ENCODE measurements at places on chromosomes 1 and 21. TPM values are rescaled to one million over a fixed set of nuclear protein-coding genes. Genes with fewer than 3 reads are reported as not detected.

SELENBP1 gene
- 102 TPM for polyA plus RNA-seq

S100A12 gene
- not detected for polyA plus RNA-seq

GRCh38 chr1:203916756-203917155 is 55.4 kb downstream of the SNRPE start:
- DNase-seq: no peak

DNA sequence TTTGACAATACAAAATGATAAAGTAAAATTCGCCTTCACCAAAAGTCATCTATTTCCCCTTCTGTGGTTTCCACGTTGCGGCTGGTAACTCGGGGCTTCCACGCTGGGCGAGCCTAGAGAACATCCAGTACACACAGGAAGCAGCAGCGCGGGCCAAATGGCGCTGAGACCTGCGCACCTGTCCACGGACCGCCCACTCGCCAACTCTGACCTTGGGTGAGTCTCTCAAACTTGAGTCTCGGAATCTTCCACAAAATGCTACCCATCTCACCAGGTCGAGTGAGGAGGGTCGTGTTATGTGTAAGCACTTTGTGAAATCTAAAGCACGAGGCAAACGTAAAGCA is 820 bp upstream of the TTF2 start:
- no peak for DNase-seq

DNA sequence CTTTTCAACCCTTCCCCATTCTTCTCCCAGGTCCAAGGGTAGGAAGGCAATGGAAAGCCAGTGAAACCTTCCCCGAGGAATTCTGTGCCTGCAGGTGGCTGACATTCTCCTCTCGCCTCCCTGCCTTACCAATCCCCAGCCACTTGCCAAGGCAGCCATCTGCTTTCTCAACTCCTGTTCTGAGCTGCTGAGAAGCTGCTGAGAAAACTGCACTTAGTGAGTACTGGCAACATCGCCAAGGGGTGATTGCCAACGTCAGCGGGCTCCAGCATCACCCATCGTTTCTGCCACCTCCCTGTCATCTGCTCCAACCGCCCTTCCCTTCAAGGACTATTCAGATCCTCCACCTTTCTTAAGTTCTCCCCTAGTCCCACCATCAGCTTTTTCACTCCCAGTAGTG is 106.0 kb downstream of the PTPRU start:
- no peak for DNase-seq

DNA sequence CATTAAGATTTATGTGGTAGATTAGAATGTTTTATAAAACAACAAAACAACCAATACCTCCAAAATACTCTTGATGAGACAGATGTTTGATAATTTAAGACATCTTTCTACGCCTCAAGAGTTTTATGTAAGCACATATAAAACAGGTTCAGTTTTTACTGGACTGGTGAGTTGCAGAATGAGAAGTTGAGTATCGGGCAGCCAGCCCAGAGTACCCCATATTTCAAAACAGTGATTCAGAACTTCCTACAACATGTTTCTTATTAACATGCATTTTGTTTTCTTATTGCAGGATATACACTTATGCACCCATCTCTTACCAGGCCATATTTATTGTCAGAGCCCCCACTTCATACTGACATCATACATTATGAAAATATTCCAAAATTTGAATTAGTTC is 91.4 kb upstream of the RAVER2 start:
- DNase-seq: no peak

GRCh38 chr1:18552631-18553030 is 71.9 kb downstream of the KLHDC7A start:
- DNase-seq: no peak

Measured in AG04450 (cell line).